ENCODE measurements at places on chromosomes 2 and 18.

GRCh38 chr2:229081411-229081810 is 189.7 kb downstream of the PID1 start:
- DNase-seq, result no peak

DNA sequence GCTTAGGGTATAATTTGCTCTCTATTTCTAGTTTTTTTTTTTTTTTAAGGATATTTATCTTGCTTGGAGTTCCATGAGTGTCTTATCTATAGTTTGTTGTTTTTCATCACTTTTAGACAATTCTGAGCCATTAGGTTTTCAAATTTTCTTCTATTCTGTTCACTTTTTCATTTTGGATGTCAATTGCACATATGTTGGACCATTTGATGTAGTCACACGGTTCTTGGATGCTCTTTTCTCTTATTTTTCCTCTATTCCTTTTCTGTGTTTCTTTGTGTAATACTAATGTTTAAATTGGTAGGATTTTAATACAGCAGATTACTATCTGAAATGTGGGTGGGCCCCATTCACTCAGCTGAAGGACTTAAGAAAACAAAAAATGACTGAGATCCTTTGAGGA is 292.6 kb downstream of the CALCRL start:
- DNase-seq, result no peak

DNA sequence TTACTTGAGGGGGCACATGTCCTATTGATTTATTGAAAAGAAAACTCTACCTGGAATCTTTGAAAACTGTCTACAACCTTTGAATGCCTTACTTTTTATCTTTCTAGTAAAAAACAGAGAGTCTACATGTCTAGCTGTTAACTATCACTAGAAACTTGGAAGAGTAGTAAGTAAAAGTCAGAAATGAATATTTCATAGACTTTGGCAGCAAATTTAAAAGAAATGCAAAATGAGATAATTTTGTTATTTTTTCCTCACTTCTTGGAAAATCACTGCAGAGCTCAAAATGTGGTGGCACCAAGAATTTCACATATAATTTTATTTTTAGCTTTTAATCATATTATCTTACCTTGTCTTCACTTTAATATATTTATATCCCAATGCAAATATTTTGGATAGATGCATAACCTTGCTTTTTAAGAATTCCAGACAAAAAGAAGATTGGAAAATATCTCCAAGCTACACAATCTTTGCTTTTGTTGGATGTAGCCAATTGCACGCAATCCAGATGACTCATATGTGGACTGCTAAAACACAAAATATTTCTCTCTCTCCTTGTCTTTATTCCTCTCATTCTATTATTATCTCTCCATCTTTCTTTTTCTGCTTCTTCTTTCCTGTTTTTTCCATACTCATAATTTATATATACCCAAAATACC is 92.2 kb upstream of the DSEL start:
- no peak for DNase-seq

- DNase-seq, result no peak
These were observed 37.3 kb upstream of the SH3BP4 start for GRCh38 chr2:234914371-234915154.

GRCh38 chr2:218465987-218466633 is 47.2 kb downstream of the VIL1 start:
- DNase-seq, result no peak

GRCh38 chr2:156339110-156339847 is 6.8 kb upstream of the NR4A2 start:
- no peak for DNase-seq

- peak; percentile 47 for DNase-seq
These were observed 652 bp downstream of the ITPRID2 start for GRCh38 chr2:181891966-181892798.

GRCh38 chr2:75174519-75174918 is 24.8 kb downstream of the TACR1 start:
- DNase-seq, result no peak

DNA sequence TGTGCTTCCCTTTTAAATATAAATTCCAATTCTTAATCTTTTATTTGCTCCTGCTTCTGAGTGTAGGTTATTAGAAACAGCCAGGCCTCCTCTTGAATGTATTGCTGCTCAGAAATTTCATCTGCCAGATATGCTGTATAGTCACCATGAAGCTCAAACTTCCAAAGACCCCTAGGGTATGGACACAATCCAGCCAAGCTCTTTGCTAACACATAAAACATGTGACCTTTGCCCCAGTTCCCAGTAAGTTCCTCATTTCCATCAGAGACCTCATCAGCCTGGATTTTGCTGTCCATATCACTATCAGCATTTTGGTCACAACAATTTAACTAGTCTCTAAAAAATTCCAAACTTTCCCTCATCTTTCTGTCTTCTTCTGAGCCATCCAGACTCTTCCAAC is 75.2 kb downstream of the MAP2 start:
- no peak for DNase-seq

GRCh38 chr2:151252646-151253045 is 9.0 kb downstream of the RBM43 start:
- DNase-seq, result no peak

- DNase-seq, result no peak
These were observed 334.5 kb upstream of the SPHKAP start for GRCh38 chr2:228516019-228516418.

GRCh38 chr2:100542418-100542817 is 20.4 kb upstream of the PDCL3 start:
- no peak for DNase-seq

DNA sequence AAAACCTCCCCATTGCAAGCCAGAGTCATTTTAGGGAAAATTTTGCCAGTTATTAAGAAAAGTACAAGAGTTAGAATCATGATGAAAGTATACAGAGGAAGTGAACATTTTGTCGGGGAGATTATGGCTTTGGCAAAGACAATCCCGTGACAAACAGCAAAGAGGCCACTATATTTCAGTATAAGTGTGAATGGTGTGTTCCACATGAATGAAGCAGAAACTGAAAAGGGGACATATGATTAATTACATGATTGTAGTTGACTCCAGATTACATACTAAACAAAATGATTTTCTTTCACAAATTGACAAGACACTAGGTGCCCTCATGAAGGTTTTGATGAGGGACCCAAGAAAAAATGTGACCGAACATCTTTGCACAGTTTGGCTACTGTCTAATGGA is 42.0 kb downstream of the SP140 start:
- DNase-seq, result no peak

DNA sequence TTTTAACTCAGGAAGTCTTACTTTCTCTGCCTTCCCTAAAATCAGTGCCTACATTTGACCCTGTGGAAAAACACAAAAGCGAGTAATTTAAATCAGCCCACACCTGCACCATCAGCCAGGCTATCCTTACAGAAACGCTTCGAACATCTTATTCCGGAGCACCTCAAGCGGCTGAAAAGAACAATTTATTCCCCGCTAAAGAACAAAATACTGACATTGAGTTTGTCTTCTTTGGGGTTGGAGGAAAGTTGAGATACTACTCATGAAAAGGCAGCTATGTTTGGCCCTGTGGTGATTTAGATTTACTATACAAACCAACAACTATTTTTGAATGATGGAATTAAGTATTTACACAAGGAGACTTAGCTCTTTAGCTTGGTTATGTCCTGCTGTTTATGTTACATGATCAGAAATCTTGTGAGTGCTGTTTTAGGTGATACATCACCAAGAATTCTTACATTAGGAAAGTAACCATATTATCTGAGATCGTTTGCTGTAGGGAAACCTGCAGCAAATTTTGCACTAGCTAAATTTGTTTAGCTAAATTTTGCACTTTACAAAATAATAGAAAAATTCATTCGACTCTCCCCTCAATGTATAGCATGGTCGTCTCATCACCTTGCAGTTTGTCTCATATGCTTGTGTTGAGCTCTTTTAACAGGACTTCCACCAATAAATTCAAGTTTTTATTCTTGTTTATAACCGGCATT is 158.8 kb upstream of the SIX2 start:
- no peak for DNase-seq

GRCh38 chr18:70503060-70503459 is 214.2 kb downstream of the SOCS6 start:
- DNase-seq, result no peak

- no peak for DNase-seq
These were observed at the start of gene SNRNP27 for GRCh38 chr2:69893684-69894551. Gene SNRNP27 (plus strand): TSS chr2:69893956. CDS start chr2:69893985, 29 bp downstream.

DNA sequence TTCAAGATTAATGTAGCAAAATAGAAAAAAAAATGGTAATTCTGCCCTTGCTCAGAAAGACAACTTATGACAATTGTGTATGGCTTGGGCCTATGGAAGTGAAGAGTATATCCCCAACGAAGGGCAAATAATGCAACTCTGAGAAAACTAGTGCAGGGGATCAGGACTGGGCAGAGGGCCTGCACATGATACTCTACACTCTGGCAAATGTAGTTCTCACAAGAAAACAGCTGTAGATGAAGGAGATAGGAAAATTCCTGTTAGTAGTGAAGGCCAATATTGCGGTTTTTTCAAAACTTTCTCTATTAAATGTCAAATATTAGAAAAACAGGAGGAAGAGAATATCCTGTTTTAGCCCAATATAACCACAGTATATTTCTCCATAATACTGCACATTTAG is 77.8 kb downstream of the SCN9A start:
- DNase-seq, result no peak

- DNase-seq, result no peak
These were observed 61.6 kb upstream of the SNTG2 start for GRCh38 chr2:888906-889566.

DNA sequence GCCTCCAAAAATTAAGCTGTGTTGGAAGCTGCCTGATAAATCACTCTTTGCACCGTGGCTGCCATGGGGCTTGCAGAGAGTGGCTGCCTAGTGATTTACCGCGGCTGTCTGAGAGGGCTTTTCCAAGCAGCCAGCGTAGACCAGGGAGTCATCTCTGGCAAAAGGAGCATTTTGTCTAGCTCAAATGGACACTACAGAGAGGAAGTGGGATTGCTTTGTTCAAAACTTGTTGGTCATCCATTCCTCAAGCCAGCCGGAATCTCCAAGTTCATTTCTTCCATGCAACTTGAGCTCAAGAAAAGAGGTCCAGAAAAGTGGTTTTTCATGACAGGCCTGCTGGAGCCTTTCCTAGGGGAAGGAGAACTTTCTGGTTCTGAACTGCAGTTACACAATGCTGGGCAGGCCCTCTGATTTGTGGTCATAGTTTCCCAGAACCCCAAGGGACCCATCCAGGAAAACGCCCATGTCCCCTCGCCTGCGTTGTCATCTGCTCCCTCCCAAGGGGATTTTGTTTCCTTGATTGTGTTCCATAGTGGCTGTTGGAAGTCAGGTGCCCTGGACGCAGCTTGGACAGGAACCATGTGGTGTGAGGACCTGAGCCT is 108.1 kb downstream of the TRIB2 start:
- no peak for DNase-seq

DNA sequence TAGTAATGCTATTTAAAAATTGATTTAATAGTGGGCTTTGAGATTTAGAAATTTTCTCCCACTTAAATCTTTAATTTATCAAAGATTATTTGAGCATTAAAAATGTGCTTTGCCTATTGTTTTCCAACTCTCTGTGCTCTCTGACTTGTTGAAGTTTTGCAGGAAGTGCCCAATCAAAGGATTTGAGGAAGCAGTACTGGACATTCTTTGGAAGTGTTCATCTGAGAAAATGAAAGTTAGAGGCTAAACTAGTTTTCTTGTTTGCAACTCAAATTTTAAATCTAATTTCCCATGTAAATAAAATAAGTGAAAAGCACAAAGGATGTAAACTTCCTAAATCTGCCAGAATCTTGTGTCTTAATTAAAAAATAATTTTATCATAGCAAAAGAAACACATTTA is 89.1 kb downstream of the CAMKMT start:
- no peak for DNase-seq

DNA sequence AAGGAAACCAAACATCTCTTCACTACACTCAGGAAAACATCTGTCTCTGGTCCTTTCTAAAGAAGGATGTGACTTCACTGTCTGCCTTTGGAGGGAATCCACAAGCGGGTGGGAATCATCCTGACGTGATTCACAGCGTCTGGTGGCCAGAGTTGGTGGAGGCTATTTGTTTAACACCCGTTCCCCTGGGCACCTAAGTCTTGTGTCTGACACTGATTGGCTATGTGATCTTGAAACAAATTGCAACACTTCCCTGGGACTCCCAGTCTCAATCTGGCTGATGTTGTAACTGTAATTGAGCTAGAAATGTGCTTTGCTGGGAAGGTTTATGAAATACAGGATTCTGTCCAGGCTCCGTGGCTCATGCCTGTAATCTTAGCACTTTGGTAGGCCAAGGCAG is 28.8 kb upstream of the SIX3 start:
- no peak for DNase-seq

GRCh38 chr18:55910296-55910695 is 322.3 kb upstream of the TCF4 start:
- DNase-seq, result no peak

DNA sequence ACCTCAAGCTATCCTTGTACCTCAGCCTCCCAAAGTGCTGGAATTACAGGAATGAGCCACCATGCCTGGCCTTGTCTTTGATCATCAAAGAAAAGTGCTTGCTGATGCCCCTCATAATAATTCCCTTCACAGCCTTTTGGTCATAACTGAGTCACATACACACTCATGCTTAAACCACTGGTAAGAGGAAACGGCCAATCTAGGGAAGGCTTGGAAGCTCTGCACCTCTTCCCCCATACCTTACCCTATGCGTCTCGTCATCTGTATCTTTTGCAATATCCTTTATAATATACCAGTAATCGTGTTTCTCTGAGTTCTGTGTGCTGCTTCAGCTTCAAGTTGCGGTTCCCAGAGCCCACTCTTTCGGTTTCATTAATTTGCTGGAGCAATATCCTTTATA is 4.8 kb upstream of the RNF138 start:
- no peak for DNase-seq

DNA sequence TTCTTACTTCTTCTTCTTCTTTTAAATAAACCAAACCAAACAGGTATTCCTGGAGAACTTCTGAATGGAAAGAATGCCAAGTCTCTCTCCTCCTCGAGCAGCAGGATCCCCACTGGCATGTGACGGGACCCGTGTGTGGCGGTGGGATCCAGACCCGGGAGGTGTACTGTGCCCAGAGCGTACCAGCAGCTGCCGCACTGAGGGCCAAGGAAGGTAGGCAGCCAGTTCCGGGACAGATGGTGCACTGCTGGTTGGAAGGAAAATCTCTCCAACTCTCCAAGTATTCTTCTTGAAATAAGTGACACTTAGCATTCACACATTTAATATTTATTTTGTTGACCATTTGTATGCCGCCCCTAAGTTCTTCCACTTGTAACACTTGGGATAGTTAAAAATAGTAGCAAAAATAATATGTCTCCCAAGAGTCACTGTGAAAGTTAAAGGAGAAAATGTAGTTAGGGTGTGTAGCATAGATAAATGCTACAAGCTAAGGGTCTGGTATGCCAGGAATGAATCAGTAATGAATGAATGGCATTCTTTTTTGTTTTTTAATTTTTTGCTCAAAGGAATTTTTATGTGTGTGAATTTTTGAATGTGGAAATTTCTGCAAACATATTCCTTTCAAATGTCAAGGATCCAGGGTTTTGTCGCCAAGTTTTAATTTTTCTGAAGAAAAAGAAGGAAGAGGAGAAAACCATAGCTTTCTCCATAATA is 349.9 kb downstream of the THSD7B start:
- DNase-seq, result no peak

GRCh38 chr2:73081181-73081671 is 9.7 kb upstream of the SFXN5 start:
- no peak for DNase-seq

Measured in cortex of kidney (tissue), 1 donor.